Astrocyte of the spinal cord (primary cell): ENCODE measurements at places on chromosomes 5 and 9.
A peak's percentile ranks its signal among the peaks of the same experiment; 100 is the strongest.

DNA sequence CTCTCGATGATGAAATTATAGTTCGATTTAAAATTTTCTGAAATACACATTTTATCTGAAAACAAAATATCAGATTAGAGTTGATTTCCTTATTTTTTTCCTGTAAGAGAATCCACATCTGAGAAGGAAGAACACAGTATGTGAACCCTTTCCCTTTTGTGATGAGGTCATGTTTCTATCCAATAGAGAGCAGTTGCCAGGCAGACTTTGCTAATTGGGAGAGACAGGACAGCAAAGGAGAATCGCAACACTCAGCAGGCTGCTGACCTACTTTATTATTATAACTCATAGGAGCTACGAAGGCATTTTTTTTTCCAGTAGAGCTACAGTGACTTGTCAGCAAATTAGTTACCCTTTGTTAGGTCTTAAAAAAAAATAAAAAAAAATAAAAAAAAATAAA lies 242.1 kb downstream of the HCN1 start:
- peak; percentile 43 for DNase-seq

- DNase-seq: peak; percentile 3
Measured at GRCh38 chr9:135156525-135157510, 69.3 kb downstream of the OLFM1 start.

DNA sequence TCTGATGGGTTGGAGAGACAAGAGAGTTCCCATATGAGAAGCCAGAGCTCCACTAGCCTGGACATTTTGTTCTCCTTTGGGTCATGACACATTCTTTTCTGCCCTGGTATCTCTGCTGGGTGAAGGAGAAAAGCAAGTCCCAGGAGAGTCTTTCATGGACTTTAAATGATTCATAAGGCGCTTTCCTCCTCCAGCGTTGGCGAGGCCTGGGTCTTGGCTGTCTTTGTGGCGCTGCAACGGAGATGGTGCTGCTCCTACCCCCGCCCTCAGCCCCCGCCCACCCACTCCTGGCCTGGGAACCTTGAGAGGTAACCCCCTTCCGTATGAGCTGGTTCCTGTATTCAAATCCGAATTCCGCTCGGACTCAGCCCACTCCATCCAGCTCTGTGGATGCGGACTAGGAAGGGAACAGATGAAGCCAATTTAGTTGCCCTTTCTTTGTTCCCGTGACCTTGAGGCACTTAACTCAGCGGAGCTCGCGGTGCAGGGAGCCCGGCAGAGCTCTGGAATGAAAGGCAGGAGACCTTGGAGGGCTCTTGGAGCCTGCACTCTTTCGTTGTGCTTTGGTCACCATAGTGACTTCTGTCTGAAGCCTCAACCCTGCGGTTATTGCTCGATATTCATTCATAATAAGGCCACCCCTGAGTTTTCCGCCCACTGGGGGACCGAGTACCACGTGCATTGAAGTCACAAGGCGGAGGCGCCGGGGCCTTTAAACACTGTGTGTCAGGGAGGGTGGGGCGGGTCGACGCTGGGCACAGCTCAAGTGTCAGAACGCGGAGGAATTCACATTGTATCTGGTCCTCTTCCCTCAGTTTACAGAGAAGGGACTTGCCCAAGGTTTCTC lies 14.0 kb upstream of the PWWP2A start:
- DNase-seq: peak; percentile 77

GRCh38 chr5:115033861-115034260 lies 135.8 kb downstream of the TRIM36 start:
- DNase-seq: no peak

DNA sequence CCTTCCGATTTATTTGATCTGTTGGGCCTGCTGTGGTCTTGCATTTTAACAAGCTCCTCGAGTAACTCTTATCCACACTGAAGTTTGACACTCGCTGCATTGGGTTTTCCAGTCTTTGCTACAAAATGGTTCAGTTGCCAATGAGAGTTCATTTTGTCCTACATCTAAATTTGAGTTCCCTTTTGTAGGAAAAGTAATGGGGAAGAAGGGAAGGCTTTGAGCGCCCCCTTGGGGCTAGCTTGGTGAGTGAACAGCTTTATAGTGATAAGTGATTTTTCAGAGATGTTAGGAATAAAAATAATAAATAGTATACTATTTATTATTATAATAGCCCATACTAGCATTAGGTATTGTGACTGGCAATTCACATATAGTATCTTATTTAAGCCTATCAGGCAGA lies 89.9 kb upstream of the GNAQ start:
- peak; percentile 67 for DNase-seq
